ENCODE measurements at places on chromosomes 16 and 17.

GRCh38 chr16:88772871-88773811 is 11.9 kb downstream of the PIEZO1 start:
- peak; percentile 92 for DNase-seq

- DNase-seq = peak; percentile 38
Observed at GRCh38 chr17:53150101-53150698, 672.5 kb upstream of the KIF2B start.

DNA sequence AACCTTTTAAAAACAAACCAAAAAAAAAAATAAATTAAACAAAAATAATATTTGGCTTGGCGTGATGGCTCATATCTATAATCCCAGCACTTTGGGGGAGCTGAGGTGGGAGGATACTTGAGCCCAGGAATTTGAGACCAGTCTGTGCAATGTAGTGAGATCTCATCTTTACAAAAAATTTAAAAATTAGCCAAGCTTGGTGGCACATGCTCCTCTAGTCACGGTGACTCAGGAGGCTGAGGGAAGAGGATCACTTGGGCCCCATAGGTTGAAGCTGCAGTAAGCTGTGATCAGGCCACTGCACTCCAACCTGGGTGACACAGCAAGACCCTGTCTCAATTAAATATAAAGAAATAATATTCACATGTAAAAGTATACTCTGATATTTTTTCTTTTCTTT is 12.2 kb downstream of the GNGT2 start:
- DNase-seq = no peak

DNA sequence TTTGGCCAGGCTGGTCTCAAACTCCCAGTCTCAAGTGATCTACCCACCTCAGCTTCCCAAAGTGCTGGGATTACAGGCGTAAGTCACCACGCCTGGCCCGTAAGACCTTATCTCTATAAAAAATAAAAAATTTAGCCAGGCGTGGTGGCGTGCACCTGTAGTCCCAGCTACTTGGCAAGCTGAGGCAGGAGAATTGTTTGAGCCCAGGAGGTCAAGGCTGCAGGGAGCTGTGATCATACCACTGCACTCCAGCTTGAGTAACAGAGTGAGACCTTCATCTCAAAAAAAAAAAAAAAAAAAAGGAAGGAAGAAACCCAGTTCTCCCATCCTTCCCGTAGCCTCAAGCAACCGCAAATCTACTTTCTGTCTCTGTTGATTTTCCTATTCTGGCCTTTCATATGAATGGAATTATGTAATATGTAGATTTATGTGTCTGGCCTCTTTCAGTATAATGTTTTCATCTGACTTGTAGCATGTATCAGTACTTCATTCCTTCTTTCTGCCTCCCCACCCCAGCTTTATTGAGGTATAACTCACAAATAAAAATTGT is 11.2 kb downstream of the CASC3 start:
- no peak for DNase-seq

GRCh38 chr17:20968913-20969616 is 73.7 kb downstream of the USP22 start:
- no peak for DNase-seq

- DNase-seq = peak; percentile 97
Observed at GRCh38 chr17:75633486-75634375, 497 bp downstream of the SMIM5 start.

DNA sequence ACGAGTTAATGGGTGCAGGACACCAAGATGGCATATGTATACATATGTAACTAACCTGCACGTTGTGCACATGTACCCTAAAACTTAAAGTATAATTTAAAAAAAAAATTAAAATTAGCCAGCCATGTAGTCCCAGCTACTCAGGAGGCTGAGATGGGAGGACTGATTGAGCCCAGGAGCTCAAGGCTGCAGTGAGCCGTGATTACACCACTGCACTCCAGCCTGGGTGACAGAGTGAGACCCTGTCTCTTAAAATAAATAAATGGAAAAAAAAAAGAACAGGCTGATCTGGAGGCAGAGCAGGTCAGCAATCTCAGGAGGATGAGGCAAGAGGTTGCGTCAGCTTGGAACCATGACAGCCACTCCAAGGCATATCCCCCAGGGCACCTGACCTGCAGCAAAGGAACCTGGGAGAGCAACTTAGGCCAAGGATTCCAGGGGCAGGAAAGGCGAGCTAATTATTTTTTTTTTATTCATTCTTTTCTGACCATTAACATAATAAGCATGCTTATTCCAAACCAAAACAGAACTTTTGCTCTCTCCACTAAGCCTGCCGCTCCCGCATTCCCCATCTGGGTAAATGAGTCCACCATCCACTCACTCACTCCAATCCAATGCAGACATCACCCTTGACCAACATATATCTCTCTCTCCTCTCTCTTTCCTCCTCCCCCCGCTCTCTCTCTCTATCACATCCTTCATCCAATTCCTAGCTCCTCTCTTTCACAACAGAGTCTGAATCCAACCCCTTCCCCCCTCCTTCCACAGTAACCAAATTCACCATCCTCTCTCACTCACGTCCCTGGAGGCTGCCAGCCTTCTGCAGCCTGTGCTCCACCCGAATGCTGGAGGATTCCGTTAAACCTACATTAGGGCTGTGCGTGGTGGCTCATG is 47.7 kb downstream of the TK2 start:
- no peak for DNase-seq

Measured in umbilical cord (tissue), 2 donors.